Cardiac fibroblast (primary cell): ENCODE measurements at places on chromosomes 3 and 15.
A peak's percentile ranks its signal among the peaks of the same experiment; 100 is the strongest.

- no peak for DNase-seq
Observed at GRCh38 chr3:152155246-152156020, 113.3 kb upstream of the MBNL1 start.

GRCh38 chr3:165805946-165806561 lies 31.2 kb downstream of the BCHE start:
- no peak for DNase-seq

DNA sequence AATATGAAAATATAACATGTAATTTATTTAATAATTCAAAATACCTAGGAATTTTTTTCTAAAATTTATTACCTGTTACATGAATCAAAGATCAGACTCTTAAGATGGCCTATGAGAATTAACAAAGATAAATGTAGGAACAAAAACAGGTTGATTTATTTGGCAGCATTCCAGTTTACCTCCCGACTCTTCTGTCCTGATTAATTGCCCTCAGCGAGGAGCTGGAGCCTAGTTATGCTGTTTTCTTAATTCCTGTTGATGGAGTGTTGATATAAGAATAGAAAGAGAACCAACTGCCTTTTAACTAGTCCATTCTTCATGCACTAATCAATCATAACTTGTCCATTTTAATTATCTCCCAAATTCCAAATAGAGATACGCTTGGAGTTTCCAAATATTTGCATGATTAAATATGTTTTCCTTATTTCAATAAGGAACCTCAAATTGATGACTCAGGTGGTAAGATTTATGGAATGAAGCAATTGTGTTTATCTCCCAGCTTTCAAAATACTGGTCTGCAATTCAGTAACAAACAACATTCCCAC lies 10.6 kb upstream of the CPB1 start:
- no peak for DNase-seq

DNA sequence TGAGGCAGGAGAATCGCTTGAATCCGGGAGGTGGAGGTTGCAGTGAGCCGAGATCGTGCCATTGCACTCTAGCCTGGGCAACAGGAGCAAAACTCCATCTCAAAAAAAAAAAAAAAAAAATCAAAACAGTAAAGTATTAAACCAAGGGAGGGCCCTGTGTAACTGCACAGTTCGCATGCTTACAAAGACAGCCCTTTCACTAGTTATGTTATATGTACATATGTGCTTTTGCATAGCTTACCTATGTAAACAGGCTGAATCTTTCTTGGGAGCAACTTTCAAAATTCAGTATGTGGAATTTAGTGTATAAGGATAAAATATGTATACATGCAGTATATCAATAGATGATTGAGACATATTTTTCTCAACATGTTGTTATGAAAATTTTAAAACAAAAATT lies 16.1 kb upstream of the SLMAP start:
- no peak for DNase-seq

DNA sequence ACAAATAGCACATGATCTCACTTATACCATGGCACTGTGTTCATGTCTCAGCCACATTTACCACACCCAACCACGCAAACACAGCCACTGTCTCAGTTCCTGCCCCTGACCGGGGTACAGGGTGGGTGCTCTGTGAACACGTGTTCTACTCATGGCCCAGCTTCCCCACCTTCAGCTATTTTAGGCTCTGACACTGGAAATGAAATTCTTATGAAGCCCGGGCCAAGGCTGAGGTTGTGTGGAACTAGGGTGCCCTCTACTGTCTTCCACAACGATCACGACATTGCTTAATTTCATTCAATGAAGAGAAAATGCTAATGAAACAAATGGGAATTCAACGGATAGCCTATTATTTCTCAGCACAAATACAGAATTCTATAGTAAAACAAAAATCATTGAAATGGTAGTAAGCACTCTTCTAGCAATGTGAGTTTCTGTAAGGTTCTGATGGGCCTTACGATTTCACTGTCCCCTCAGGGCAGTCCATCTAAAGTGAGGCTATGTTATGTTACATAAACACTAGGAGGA lies 2.1 kb upstream of the GABRA5 start:
- peak; percentile 42 for DNase-seq

GRCh38 chr3:54356261-54357045 lies 234.1 kb downstream of the CACNA2D3 start:
- DNase-seq: no peak

- DNase-seq: no peak
Observed at GRCh38 chr3:99635348-99635747, 3.0 kb upstream of the COL8A1 start.

- DNase-seq: no peak
Observed at GRCh38 chr15:33315044-33315443, 4.3 kb downstream of the RYR3 start.

DNA sequence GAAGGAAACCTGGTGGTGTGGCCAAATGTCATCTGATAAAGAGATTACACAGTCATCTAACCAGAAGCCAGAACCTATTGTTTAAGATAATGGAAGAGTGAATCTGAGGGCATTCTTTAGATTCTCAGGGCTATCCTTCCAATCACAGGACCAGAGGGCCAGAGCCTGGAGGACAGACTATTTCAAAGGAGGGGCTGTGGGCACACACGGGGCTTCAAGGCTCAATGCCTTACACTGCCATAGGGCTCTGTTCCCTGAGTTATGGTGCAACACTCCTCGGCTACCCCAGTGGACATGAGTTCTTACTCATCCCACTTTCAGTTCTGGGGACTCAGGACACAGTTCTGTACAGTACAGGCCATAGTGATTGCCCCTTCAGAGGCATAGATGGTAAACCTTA lies 343.9 kb upstream of the ALCAM start:
- no peak for DNase-seq

- DNase-seq: no peak
Observed at GRCh38 chr3:77588863-77589262, 549.0 kb downstream of the ROBO2 start.

- no peak for DNase-seq
Observed at GRCh38 chr3:27380433-27381357, 11.5 kb upstream of the NEK10 start.

DNA sequence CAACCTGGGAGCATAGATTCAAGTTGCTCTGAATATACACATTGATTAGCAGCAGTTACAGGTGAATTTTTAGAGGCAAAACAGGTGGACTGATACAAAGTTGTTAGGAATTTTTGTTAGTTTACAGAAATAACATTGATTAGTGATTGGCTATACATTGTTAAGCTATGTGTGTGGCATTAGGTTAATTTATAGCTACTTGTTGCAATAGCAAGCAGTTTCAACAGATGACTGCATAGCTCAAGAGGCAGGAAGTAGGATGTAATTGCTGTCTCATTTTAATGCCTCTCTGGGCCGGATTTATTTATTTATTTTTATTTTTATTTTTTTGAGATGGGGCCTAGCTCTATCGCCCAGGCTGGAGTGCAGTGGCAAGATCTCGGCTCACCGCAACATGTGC lies 99.7 kb downstream of the TCF12 start:
- no peak for DNase-seq

DNA sequence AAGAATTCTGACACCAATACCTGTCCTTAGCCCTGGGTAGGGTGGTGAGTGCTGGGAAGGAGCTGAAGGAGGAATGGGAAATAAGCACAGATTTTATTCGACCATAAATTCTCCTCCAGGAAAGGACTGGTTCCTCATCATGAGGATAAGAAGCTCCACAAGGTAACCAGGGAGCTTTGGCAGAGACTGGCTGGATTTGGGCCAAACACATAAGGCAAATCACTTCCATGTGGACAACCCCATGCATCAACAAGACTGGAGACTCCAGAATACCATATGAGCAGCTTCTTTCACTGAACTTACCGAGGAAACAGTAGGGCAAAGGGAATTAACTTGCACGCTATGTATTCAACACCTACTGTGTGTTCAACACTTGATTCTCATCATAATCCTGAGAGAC lies 312.5 kb downstream of the NTRK3 start:
- DNase-seq: no peak

- peak; percentile 38 for DNase-seq
Observed at GRCh38 chr3:149813367-149814281, 609 bp downstream of the RNF13 start.

DNA sequence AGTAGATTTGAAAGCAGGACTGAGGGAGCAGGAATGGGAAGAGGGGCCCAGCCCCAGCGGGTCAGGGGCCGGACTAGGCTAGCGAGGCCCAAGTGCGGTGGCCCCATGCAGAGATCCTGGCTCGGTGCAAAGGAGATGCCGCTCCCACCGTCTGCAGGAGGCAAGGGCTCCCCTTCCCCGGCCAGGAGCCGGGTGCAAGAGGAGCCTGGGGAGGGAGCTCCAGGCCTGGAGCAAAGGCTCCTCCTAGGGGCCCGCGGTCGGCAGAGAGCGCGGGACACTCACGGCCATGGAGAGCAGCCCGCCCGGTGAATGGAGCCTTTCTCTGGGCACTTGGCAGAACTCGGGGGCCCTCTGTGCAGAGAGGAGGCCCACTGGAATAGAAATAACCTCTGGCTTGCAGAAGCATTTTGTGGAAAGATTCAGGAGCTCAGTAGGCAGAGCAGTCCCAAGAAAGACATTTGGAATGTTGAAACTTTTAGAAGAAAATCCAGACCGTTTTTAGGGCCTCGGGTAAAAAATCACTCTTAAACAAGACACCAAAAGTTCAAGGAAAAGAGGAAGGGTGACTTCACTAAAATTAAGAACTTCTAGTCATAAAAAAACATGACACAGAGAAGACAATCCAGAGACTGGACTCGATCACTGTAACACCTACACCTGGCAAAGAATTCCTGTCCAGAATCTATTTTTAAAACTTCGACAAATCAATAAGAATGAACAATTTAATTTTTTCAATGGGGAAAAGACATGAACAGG lies 43.0 kb upstream of the USP3 start:
- DNase-seq: no peak

- DNase-seq: no peak
Observed at GRCh38 chr3:143298380-143298779, 178.8 kb downstream of the CHST2 start.

DNA sequence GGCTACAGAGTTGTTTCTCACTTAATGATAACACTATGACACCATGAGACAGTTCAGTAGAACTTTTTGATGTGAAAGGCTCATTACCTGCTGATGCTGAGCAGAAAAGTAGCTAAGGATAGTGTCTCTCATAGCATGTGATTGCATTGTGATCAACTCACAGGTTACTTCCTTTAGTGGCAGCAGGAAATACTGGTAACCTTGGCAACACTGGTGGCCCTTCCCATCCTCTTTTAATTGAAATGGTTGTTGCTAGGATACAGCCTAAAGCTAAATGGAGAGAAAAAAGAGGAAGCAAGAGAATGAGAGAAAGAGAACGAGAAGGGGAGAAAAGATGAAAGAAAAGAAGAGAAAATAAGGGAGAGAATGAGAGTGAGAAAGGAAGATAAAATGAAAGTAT lies 204.7 kb upstream of the GAP43 start:
- no peak for DNase-seq

DNA sequence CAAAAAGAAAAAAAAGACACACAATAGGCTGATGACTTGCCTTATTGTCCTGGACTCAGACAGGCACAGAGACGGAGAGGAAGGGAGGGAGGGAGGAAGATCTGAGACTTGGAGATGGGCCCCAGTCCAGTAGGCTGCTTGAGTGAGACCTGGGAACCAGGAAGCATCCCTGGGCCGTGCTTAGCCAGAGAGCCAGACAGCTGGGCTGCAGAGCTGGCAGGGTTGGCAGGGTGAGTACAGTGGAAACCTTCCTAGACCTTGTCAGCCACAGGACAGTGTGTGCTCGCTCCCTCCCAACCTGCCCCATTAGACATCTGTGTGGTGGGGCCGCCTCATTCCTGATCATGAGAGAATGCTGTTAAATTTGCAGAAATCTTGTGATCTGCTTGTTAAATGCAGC lies 107.9 kb upstream of the ALDH1A3 start:
- peak; percentile 43 for DNase-seq

- no peak for DNase-seq
Observed at GRCh38 chr15:93366387-93367100, 277.5 kb upstream of the RGMA start.

DNA sequence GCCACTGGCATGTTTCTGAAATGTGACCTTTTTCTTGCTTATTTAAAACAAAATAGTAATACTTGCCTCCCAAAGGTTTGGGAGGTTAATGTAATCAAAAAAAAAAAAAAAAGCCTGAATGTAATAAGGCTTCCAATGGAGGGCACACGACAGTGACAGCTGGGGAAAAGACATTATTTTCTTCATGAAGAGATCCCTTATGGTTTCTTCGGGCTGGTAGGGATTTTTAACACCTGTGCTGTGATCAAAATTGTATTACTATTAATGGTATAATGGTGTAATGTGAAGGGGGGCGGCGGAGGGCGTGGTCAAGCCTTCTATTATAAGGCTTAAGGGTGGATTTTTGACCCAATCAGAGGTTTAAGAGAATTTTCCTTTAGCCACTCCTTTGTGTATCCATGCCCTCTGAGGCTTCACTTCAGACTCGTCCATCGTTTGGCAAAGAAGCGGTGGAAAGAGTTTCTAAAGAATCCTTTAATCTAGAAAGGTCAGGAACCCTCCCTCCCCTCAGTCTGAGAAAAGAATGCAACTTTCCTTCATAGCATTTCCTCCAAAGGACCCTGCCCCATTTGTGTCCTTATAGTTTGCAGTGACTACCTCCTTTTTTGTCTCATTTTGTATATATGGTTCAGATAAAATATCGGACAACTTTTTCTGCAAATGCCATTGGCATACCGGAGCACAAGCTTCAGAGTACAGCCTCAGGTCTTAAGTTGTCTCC lies 89.5 kb upstream of the CHD2 start:
- DNase-seq: peak; percentile 88

DNA sequence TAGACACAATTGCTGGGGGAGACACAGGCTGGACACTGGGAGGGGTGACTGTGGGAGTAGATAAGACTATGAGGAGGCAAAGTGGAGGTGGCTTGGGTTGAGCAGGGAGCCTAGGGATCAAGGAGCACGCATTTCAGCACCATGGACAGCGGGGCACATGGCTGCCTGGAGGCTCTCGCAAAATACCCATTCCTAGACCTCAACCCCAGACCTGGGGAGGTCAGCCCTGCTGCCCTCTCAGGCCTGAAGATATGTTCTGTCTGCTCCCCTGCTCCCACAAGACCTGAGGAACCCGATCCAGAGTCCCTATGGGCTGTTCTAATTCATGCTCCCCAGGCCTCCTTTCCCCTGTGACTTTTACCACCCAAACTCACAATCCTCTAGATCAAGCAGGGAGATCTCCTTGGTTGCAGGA lies 16.0 kb upstream of the CPEB1 start:
- DNase-seq: peak; percentile 50

- DNase-seq: no peak
Observed at GRCh38 chr3:30475038-30475808, 131.2 kb upstream of the TGFBR2 start.

DNA sequence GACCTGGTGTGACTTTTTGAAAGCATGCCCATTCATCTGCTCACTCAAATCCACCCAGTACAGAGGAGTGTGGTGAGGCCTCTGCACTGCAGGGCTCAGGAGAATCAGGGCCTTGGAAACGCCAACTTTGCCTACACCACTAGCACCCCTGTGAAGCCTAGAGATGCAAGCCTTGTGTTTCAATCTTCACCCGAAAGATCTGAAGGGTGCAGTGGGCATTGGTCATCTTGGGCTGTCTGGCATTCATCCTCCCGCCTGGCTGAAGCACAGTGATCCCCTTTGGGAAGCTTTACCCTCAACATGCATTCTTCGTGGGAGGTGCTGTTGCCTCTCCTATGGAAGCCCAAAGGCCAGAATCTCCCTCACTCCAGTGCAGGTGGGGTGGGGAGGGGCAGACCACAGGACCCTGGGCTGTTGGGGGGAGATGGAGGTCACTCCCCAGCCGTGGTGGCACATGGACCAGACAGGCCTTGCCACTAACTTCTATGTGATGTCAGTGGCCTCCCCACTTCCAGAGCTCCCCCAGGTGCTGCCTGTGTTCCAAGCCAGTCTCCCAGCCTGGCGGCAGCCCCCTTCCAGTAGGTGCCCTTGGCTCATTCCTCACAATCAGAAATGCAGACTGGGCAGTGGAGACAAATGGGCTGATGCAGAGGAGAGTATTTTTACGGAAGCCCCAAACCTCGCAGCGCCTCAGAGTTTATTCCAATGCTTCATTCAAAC lies 92.5 kb downstream of the ADAMTS17 start:
- no peak for DNase-seq
